ENCODE measurements at places on chromosomes 11 and 22.

DNA sequence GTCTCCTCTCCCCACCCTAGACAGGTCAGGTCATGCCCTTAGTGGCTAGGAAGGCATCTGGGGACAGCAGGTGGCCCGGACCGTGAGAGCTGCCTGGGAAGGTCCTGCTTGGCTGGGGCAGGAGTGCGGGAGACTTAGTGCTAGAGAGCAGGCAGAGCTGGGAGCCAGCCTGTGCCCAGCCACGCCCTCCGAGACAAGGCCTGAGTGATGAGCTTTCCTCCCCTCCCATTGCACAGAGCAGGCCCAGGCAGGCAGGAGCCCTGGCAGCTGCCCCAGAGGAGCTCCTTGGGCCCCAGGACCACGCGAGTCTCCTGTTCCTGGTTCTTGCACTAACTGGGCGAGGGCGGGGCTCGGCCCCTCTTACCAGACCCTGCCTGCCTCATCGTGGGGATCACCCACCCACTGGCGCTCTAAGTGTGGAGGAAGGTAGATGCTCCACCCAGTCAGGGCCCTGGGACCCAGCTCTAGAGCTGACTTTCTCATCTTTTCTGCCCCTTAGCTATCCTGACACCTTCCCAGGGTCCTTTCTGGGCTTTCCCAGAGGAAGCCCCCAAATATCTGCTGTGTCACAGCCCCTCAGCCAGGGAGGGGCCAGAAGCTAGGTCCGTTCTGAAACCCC, 44.9 kb downstream of the MACROD1 start:
- DNase-seq, result no peak

DNA sequence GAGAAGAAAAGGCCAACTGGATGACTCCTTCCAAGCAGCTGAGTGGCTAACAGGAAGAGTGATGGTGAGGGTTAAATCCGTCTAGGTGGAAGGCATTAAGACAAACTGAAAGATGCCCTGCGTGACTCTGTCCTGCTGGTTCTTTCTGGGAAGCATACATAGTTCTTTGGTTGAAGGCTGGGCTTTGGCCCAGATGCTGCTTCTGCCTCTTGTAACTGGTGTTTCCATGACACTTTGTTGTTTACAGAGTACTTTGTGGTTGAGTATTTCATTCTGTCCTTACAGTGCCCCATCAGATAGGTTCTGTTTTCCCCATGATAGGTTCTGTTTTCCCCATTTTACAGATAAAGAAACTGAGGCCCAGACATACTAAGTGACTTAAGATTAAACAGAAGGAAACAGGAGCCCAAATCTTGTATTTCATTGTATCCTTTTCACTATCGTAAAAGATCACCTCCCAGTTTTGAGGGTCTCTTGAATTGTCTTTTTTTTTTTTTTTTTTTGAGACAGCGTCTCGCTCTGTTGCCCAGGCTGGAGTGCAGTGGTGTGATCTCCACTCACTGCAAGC, 124.3 kb upstream of the RASSF10 start:
- DNase-seq, result no peak

DNA sequence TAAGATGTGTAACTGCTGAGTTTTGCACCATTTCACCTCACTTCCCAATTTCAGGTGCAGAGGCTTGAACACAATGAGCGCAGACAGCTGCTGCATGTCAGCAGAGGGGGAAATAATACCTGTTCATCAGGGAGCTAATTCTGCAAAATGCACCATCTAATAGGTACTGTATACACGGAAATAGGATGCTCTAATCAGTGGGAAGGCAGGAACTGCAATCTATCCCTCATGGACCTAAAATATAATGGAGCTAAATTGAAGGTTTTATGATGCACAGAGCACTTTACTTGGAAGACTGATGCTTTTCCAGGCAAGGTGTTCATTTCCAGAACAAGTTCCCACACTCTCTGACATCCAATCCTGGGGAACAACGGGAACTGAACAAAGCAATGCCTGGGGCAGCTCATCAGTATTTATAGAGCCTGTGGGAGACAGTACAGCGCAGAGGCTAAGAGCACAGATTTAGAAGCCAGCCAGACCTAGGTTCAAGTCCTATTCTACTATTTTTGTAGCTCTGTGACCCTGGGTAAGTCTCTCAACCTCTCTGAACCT, 78.5 kb downstream of the TENM4 start:
- no peak for DNase-seq

DNA sequence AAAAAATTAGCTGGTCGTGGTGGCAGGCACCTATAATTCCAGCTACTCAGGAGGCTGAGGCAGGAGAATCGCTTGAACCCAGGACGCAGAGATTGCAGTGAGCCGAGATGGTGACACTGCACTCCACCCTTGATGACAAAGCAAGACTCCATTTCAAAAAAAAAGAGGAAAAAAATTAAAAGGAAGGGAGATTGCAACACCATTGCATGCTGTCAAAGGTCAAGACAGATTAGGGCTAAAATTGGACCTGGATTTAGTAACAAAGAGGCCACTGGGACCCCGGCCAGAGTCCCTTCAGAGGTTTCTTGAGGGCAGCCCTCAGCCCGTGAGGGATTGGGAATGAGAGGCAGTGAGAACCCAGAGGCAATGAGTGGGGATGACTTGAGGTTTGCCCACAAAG, 8.2 kb upstream of the MAFF start:
- DNase-seq, result peak; percentile 77

GRCh38 chr11:101470881-101471520, 112.8 kb downstream of the TRPC6 start:
- no peak for DNase-seq

GRCh38 chr11:134248910-134249480, 4.2 kb downstream of the THYN1 start:
- DNase-seq, result no peak

- no peak for DNase-seq
These were observed 10.7 kb downstream of the IL2RB start for GRCh38 chr22:37138849-37139561.

- peak; percentile 78 for DNase-seq
These were observed 274.9 kb upstream of the ZC3H12C start for GRCh38 chr11:109818290-109818689.

DNA sequence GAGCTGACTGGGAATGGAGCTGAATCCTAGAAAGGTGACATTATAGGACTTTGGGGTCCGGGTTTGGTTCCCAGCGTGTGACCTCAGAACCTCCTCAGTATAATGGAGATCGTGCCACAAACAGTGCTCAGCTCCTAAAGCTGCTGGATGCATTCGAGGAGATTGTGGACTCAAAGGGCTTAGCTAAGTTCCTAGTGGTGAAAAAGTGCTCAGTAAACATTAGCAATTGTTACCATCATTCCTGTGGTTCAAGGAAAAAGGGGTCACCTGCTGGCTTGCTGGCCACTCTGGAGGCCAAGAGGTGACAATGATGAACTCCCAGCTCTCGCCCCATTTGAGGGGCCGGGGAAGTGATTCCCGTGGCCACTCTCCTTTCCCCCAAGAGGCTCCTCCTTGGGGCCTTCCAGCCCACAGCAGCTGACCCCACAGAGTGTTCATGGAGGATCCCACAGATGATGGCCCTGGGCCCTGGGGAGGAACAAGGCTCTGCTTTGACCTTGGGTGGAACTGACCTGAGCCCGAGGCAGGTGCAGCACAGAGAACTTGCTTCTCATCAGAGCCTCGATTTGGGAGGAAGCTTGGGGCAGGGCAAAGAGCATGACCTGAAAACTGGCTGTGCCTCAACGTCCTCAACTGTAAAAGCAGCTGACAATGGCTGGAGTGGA, 40.1 kb downstream of the TRIM29 start:
- no peak for DNase-seq

GRCh38 chr11:27998552-27998951, 109.4 kb downstream of the KIF18A start:
- no peak for DNase-seq

DNA sequence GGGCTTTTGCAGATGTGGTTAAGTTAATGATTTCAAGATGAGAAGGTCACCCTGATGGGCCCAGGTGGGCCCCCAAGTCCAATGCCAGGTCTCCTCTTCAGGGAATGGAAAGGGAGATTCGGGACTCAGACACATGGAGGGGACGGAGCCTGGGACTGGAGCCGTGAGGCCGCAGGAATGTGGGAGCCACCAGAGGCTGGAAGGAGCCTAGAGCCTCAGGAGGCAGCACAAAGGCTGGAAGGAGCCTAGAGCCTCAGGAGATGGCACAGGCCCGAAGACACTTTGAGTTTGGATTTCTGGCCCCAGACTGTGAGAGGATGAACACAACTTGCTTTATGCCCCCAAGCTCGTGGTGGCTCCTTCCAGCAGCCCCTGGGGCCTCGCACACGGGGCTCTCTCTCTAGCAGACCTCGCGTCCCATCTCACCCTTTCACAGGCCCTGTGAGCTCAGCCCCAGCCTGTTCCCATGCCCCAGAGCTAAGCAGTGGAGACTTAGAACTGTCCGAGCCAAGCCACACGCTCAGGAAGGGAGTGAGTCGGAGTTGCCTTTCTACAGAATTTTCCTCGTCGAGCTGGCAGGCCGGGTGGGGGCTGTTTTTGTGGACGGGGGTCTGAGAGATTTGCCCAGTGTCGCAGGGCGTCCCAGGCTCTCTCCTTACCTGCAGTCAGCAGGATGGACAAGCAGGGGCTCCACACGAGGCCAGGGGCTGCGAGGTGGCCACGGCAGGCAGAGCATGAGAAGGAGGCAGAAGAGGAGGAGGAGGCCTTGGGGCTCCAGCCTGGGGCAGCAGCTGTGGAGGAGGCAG, 937.6 kb downstream of the BRD1 start:
- DNase-seq, result no peak

DNA sequence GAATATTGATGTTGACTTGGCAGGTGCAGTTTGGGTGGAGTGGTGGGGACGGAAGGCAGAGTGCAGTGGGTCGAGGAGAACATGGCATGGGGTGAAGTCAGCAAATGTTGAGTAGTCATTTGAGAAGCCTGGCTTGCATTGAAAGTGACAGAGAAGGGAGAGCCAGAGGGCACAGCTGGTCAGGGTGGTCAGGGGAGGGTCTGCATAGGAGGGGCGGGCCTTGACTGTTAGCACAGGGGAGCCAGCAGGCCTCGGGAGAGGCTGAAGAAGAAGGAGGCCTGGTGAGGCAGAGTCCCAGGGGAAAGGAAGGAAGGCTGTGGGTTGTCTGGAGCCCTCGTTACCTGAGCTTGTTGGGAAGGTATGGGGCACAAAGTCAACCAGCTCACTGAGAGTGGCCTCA, 230.8 kb upstream of the TBCEL start:
- DNase-seq, result no peak

- DNase-seq, result no peak
These were observed 56.9 kb upstream of the EIF3D start for GRCh38 chr22:36585841-36586240.

GRCh38 chr11:36385121-36385970, 89.3 kb downstream of the PRR5L start:
- DNase-seq, result no peak

DNA sequence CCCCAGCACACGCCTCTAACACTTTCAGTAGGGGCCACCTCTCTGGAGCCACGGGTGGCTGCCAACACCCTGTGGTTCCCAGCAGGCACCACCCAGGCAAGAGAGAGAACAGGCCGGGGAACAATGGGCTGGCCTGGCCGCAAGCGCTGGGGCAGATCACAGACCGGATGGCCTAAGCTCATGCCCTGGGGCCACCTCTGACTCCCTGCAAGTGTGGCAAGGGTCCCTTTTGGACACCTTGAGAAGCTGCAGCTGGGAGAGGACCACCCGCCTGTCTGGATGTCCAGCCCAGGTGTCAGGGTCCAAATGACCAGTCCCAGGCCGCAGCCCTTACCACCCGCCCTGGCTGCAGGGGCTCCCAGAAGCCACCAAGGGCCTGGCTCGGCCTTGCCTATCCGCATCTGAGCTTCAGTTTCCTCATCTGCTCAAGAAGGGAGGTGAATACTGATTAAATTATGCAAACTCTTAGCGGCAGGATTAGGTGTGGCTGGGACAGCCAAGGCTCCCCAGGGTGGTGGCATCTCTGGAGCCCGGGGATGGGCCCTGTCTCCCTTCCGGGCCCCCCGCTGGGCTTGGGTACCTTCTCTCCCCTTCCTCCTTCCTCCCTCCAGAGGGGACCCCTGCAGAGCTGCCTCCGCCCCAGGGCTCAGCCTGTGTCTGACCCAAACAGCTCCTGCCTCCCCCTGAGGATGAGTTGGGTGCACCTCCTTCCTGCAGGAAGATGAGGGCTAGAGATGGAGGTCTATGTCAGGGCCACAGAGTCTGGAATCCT, 785 bp upstream of the SUSD2 start:
- DNase-seq, result no peak

DNA sequence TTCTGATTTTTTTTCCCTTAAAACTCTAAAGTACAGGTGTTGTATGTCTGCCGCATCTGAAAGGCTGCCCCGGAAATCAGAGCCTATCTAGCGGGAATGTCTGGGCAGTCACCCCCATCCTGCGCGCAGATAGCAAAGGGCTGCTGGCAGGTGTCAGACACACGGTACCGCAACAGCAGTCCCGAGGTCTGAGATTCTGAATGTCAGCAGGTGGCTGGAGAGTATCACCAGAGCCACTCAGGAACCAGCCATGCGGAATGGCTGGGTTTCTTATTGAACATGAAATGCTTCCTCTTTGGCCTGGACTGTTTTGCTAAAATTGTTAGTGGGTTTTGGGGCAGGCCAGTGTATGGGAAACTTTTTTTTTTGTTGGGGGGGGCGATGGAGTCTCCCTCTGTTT, 53.3 kb downstream of the CERK start:
- DNase-seq, result no peak

- DNase-seq, result peak; percentile 89
These were observed 463.3 kb downstream of the SOX6 start for GRCh38 chr11:15893080-15893492.

DNA sequence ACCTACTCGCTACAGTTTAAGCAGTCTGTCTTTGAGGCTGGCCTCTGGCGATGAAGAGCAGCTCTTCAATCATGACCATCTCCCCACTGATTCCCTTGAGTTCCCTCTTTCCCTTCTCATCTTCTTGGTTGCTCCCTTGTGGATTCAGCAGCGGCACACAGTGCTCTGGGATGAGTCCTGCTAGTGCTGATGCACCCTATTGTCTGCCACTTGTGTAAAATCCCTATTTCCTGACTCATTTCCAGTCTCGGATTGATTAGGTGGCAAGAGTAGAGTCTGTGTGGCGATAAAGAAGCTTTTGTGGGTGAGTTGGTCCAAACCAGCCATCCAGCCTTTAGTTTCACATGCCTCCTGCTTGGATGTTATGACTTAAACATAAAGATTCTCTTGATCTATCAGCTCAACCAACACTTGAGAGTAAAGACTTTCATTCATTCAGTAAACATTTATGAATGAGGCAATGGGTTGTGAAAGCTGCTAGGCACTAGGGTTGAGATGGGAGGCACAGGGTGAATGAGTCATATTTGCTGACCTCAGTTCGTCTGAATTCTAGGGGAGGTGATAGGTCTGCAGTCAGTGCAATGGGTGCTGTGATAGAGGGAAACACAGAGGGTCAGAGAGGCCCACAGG, 219.4 kb upstream of the RAG2 start:
- peak; percentile 12 for DNase-seq

GRCh38 chr11:45169310-45170072, 23.1 kb downstream of the PRDM11 start:
- no peak for DNase-seq
